ENCODE measurements at places on chromosomes 12 and 14.
A peak's percentile ranks its signal among the peaks of the same experiment; 100 is the strongest.

DNA sequence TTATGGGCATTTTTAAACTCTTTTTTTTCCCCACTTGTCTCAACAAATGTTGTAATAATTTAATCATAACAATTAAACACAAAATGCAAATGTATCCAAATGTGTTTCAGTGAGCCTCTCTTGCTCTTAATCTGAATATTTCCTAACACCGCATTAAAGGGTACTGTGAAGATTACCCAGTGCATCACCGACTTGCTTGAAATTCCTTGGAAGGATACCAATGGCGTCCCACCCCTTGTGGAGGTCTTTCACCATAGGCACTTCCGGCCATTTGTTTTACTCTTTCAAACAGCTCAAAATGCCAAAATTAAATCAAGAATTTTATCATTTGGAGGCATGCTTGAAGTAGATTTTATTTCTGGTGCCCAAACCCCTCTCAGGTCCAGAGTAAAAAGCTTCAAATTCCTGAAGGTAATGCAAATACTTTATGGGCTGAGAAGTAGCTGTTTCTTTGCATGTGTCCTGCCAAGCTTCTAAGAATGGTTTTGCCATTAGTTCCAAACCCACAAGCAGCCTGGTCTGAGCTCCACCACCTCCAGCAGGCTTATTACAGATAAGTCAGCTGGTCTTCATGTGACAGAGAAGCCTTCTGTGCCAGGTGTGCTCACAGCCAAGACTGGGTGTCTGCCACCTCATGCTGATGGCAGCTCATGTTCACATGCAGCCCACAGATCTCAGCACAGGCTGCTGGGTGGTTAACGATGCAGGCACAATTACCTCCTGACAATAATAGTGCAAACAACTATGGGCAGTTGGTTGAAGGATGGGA lies 16.4 kb upstream of the NUDT4 start:
- no peak for DNase-seq

DNA sequence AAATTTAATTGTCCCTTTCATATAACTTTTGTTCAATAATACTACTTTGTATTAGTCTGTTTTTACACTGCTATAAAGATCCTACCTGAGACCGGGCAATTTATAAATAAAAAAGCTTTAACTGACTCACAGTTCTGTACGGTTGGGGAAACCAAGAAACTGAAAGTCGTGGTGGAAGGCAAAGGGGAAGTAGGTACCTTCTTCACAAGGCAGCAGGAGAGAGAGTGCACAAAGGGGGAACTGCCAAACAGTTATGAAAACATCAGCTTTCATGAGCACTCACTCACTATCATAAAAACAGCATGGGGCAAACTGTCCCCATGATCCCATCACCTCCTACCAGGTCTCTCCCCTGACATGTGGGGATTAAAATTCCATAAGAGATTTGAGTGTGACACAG lies 1069.0 kb downstream of the FSCB start:
- DNase-seq: no peak

DNA sequence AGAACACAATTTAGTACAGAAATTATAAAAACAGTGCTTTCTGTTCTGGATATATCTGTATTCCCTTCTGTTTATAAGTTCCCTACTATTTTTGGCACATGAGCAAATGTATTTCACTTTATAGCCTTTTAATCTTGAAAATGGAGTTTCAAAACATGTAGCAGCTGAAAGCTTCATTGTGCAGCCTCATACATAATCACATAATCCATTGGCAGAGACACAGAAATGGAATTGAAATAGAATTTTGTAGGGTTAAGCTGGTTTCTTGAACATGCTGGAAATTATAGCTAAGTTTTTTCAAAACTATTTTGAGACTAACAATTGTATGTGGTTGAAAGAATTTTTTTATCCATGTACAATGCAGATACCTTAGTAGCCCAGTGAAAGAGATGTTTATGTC lies 614.3 kb upstream of the MDGA2 start:
- DNase-seq: no peak

DNA sequence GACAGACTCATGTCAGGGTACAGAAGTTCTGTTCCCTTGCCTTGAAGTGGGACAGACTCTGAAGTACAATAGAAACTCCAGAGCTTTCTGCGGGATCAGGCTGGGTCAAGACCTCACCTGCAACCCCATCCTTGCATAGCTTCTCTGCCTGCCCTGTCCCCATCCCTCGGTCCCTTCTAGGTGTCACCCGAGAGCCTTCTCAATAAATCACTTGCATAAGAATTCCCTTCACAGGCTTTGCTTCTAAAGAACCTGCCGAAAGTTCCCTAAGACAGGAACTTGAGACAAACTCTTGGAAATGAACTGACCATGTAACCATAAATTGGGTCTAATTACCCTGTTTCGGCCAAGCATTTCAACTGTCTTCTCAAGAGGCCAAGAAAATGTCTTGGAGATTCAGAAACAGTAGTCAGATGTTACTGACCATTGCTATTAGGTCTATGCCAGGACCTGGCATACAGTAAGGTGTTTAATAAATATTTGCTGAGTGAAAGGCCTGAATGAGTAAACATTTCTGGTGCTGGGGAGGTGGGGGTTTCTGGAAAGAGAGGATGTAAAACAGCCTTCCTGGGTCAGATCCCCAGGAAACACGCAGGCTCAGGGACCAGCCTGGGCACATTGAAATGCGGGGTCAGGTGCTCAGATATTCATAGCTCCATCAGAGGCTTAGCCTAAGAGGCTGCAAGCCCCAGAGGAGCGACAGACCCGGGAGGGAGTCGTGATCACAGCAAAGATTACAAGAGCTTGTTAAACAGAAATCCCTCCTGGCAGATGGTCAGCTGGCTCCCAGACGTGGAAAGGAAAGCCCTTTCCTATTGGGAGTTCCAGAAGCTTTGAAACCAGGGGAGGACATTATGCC lies 226.2 kb upstream of the LHX5 start:
- DNase-seq: no peak

GRCh38 chr12:129657179-129657578 lies 246.6 kb downstream of the TMEM132D start:
- no peak for DNase-seq

GRCh38 chr12:111451232-111451631 lies 45.5 kb downstream of the SH2B3 start:
- no peak for DNase-seq

DNA sequence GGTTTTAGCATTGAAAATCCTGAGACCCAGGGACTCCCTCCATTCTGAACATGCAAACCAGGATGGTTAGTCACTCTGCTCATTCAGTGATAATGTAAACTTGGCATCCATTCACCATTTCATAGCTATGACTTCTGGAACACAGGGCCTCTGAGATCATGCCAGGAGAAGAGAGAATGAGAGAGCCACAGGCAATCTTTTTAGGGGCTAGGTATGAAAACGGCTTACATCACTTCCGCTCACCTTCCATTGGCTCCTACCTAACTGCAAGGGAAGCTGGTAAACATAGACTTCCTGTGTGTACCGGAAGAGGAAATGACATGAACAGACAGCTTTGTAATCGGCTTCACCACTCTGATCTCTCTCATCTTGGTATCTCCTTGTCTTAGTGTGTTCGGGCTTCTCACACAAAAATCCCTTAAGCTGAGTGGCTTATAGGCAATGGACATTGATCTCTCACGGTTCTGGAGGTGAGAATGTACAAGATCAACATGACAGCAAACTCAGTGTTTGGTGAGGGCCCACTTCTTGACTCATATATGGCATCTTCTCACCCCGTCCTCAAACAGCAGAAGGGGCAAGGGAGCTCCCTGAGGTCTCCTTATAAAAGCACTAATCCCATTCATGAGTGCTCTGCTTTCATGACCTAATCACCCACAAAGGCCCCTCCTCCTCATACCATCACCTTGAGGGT lies 465.9 kb upstream of the TBX3 start:
- no peak for DNase-seq

- DNase-seq: no peak
Observed at GRCh38 chr12:131347345-131347714, 363.6 kb upstream of the SFSWAP start.

DNA sequence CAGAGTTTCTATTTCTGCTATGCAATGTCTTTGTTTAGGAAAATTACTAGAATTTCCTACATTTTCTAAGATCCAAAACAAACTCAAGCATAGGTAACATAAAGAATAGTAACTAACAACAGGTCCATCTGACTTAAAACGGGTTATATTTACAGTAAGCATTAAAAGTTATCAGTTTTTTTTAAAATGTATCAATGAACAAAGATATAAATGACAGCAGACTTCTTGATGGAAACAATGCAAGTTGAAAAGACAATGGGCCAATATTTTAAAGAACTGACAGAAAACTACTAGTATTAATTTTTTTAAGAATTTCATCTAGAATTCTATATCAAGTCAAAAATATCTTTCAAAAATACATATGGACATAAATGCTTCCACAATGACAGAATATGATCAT lies 367.1 kb upstream of the MGAT4C start:
- DNase-seq: no peak

DNA sequence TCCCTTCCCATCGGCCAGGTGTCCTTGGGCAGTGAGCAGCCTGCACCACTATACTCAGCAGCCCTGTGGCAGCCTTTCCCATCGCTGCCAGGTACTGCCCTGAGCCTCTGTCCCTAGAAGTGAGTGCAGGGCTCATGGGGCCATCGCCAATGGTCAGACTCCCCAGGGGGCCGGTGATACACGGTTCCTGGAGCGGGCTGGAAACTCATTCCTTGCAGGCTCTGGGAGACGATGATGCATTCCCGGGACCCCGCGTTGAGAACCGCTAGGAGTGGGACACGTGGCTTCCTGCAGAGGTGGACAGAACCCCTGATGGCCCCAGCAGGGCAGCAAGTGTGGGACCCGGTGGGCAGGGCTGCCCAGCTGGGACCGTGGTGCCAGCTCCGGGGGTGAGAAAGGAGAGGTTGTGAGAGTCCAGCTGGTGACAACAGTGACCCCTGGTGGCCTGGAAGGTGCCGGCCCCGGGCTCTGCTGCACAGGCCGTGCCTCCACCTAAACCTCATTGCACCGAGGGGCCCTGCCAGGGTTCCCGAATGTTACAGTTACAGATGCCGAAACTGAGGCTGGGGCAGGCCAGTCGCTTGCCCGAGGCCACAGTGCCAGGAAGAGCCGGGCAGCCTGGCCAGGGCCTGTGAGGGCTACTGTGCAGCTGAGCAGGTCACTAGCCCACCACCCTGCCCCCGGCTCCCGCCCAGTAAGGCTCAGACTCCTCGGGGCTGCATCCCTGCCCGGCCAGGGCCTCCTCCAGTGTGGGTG lies 33.8 kb downstream of the FBRSL1 start:
- DNase-seq: peak; percentile 44

GRCh38 chr12:77882709-77883108 lies 52.0 kb downstream of the NAV3 start:
- DNase-seq: no peak
